ENCODE measurements at places on chromosomes 11 and 22.

GRCh38 chr22:30691204-30691603 lies 3.5 kb upstream of the OSBP2 start:
- DNase-seq: no peak

DNA sequence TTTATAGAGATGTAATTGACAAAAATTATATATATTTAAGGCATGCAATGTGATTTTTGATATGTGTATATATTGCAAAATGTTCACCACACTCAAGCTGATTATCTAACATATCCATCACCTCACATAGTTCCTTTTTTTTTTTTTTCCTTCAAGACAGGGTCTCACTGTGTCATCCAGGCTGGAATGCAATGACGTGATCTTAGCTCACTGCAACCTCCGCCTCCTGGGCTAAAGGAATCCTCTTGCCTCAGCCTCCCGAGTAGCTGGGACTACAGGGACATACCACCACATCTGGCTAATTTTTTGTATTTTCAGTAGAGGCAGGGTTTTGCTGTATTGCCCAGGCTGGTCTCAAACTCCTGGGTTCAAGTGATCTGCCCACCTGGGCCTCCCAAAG lies 65.1 kb upstream of the SLC35C1 start:
- DNase-seq: no peak

DNA sequence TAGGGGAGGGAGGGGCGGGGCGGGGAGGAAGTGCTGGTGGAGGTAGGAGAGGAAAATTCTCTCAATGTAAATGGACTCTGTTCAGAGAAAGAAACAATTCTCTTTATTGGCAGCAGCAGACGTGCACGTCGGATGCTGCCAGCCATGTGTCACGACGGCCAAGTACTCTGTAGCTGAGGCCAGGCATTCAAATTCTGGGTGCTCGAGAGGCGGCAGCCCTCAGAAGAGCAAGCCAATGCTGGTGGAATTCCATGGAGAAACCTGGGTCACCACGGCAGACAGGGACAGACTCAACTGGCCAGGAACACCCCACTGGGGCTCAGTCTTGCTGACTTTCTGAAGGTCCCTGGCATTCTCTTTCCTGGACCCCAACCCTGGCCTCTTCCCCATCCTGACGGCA lies 90.8 kb downstream of the ABTB2 start:
- DNase-seq: no peak

DNA sequence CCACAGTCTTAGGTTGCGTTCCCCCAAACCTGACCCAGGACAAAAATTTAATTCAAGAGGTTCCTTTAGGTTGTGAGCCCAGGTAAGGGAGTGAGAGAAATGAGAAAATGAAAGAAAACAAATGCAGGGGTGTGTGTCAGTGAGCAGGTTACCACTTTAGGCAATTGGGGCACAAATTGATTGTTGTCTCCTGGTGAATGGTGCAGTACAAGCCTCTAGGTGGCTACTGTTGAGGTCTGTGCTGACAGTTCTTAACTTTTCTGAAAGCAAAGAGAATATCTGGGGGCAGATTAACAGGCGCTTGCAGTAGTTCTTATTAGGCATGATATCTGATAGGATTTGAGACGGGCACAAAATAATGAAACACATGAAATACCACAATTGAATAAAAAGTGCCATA lies 894.6 kb downstream of the FAM181B start:
- DNase-seq: no peak

GRCh38 chr22:42340829-42341383 lies 70.5 kb upstream of the TCF20 start:
- DNase-seq: no peak

- no peak for DNase-seq
Measured at GRCh38 chr11:13831696-13832095, 130.8 kb upstream of the SPON1 start.

DNA sequence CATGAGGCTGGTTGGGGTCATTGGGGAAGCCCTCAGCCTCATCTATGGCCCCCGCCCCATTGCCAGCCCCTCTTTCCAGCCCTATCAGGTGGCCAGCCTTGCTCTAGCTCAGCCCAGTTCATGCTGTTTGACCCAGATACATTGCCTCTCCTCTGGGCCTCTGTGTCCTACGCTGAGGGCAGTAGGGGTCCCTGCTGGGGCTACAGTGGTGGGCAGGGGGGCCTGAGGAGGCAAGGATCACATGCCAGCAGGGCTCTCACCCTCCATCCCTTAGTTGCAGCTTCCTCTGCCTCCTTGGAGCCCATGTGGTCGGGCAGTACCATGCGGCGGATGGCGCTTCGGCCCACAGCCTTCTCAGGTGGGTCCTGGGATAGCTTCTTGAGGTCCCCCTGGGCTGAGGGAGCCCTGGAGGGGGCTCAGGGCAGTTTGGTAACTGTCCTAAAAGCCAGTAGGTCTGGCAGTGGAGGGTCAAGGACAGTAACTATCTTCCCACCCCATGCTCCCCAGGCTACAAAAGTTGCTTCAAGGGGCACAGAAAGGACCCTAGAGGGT lies 19.2 kb downstream of the EMID1 start:
- DNase-seq: no peak

- DNase-seq: no peak
Measured at GRCh38 chr11:64803846-64804345, 882 bp upstream of the MAP4K2 start.

GRCh38 chr11:86511086-86511551 lies 136.4 kb downstream of the CCDC81 start:
- DNase-seq: no peak

DNA sequence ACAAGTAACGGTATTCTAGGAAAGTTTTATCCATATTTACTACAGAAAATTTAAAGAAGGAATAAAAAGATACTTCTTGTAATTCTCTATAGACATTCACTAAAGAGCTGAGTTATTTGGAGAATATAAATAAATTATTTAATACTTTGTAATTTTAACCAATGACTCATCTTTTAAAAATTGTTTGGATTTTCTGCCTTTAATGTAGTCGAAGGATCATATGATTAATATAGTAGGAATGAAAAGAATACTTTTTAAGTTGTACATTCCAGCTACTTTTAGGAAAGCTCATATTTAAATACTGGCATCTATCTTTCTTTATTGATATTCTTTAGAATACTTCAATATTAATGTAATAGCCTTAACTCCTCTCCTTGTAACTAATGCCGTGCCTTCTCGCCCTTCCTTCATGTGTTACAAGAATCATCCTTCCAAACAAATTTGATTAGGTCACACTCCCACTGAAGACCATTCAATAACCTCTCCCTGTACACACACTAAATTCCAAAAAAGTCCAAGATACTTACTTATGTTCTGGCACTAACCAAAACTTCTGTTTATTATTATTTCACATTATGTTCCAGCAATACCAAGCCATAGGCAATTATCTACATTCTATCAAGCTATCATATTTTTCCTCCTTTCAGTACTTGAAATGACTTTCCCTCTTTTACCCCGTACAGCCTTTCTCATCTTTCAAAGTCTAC lies 501.9 kb downstream of the CNTN5 start:
- DNase-seq: no peak

- no peak for DNase-seq
Measured at GRCh38 chr11:57639321-57640067, 10.2 kb downstream of the YPEL4 start.

GRCh38 chr11:10302744-10303557 lies 1.9 kb upstream of the ADM start:
- DNase-seq: no peak

DNA sequence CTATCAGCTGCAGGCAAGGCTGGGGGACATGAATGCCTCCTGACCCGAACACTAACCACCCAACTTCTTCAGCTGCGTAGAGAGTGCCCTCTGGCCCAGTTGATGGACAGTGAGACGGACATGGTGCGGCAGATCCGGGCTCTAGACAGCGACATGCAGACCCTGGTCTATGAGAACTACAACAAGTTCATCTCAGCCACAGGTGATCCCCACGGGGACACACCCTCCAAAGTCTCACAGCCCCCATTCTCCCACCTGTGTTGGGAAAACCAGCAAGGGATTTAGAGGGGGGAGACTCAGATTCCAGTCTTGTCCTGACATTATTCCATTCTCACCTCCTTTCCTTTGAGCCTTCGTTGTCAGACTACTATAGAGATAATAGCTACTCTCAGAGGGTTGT lies 912 bp downstream of the VPS51 start:
- DNase-seq: no peak

GRCh38 chr11:68711114-68711513 lies 26.8 kb downstream of the GAL start:
- DNase-seq: no peak

DNA sequence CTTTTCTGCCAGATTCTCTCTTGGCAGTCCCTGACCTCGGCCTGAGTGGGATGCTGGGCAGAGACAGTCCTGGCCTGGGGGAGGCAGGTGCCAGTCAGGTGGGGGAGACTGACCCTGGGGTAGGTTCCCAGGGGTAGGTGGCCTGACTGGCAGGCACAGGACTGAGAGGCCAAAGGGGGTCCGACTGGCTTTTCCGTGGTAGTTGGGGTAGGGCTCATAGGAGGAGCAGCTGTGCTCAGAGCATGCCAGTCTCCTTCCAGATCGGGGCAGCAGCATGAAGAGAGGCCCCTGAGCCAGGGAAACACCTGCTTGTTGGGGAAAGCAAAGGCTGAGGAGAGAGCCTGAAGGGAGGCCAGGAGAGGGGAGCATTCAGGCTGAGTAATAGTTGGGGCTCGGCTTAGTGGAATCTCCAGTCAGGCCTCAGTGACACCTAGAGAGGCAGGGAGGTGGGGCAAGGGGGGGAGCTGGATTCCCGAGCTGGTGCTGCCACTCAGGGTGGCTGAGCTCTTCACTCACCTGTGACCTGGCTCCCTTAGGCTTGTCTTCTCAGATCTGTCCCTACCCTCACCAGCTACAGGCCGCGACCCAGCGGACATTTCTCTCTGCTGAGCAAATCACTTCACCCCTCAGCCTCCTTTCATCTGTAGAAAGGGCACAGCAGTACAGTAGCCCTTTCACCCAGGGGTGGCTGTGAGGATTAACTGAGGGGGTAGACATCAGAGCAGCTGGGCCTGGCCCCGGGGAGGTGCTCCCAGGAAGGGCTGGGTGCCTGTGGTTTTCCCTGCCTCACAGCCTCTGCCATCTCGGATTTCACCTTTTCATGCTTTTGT lies 26.2 kb downstream of the MCM5 start:
- no peak for DNase-seq

- no peak for DNase-seq
Measured at GRCh38 chr11:74949753-74950137, 679 bp downstream of the SPCS2 start.

- DNase-seq: no peak
Measured at GRCh38 chr11:113162592-113162962, 151.8 kb upstream of the TTC12 start.

- no peak for DNase-seq
Measured at GRCh38 chr22:46935506-46936377, 173.3 kb downstream of the TBC1D22A start.

DNA sequence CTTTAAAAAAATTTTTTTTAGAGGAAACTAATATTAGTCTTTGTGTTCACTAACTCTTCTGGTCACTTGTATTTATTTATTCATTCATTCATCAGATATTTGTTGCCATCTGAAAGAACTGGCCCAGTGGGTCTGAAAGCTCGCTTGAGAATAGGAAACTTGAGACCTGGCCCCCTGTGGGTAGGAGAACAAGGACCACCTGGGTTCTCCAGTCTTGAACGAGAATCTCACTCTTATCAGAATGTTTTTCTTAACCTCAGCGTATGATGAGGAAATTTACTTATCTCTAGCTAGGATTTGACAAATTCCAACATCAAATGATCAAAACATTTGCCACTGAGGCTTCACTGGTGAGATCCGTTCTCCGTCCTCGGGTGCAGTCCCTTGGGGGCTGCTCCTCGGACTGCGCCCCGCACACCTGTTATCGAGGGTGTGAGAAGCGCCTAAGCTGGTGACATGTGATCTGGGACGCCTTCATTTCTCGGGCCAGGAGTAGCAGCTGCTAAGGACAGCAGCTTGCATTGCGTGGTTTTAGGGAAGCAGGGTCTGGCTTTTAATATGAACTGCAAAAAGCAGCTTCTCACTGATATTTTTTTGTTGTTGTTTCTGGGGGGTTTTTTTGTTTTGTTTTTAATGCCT lies 6.3 kb downstream of the C22orf31 start:
- DNase-seq: no peak

DNA sequence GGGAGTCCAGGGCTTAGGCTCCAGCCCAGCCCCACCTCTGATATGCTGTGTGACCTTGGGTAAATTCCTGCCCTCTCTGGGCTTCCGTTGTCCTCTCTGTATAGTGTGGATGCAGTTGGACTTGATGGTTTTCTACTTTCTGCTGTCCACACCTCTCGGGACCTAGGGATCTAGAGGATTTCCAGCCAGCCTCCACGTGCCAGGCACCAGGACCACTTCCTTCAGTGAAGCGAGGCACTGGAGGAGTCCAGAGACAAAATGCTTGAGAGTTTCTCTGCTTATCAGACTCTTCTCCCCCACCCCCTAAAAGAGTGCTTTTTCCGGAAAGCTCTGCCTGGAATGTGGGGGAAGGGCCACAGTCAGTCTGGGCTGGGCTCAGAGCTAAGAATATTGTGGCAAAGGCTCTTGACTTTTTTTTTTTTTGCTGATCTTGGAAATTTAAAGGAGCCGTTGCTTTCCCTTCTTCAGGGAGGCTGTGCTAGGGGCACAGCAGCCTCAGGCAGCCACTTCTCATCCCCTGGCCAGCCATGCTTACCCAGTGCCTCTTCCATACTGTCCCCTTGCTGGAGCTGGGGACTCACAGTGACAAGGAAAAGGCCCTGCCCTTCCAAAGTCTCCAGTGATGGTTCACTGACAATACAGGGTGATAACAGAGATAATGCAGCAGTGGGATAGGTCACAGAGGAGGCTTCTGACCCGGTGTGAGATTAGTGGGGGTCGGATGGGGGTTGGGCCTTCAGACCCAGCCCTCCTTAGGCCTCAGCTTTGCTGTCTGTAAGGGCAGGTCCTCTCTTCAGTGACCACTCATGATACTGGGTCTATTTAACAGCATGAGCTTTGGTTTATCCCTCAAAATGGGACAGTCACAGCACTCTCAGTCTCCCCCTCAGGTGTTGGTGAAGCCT lies 2.9 kb upstream of the SERPINH1 start:
- peak; percentile 79 for DNase-seq

DNA sequence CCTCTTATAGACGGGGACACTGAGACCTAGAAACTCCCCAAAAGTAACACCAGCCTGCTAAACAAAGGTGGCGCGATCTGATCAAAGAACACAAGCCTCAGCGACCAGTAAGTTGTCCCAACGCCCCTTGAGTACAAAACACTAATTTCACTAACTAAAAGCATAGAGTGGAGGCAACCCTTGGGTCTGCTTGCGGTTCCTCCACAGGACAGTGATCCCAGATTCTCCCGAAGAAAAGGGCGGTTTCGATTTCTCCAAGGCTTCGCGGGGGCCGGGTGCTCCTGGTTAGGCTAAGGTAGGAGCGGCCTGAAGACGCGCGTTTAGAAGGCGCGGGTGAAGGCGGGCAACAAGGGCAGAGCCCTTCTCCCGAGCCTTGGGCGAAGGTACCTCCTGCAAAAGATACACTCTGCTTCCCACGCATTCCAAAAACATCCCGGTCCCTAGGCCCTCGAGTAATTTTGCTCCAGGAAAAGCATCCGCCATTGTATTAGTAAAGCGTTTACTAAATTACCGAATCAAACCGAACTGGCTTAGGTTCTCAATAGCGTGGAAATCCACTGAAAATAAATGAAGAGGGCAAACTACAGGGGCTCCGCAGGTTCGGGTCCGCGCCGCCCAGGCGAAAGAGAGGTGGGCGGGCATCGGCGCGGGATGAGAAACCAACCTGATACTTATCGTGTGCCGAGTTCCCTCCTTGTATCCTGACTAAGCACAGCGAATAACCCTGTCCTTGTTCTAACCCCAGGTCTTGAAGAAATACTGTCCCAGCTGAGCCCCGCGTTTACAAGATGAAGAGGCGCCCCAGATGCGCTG lies 2.0 kb downstream of the WT1 start:
- DNase-seq: no peak

Data from AG09319 (cell line).